ENCODE measurements at places on chromosomes 4 and X.

DNA sequence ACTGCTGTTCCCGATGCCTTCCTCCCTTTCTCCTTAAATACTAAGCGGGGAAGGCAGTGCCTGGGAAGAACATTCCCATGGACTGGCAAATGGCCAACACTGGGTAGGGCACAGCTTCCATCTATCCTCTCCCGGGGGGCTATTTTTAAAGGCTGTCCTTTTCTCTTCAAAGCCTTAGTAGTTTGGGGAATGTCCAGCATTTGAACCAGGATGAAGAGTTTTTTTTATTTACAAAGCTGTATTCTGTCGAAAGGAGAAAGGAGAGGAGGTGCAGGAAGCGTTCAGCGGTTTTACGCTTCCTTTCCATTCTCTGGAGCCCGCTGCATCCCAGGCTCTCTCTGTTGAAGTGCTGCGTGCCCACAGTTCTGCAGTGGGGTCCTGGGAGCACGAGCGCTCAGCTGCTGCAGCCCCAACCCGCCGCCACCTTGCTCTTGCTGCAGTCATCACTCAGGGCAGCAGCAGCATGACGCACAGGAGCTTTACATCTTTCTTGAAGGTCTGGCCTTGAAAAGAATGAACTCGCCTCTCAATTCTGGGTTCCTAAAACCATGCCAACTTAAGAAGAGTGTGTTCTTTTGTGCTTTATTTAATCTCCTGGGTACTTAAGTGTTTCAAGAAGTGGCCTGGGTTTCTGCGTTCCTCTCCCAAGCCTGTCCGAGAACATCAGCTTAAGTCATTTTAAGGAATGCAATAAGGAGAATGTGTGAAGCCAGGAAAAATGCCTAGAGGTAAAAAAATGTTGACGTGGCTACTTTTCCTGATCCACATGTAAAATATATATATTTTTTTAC is 427.2 kb downstream of the MAPK10 start:
- H3K4me1 ChIP-seq: peaks cover 27% of the 10 kb centered on the region
- peak; percentile 55 for DNase-seq
- H3K4me3 ChIP-seq: peak overlapping the region; percentile 39
- no peaks in the 10 kb centered on the region for H3K36me3 ChIP-seq
- no peak overlapping the region for H3K27ac ChIP-seq
- H3K27me3 ChIP-seq: no peaks in the 10 kb centered on the region

- H3K4me1 ChIP-seq: peaks cover 6% of the 10 kb centered on the region
- peak within 1 kb of the TSS; percentile 58 for H3K27ac ChIP-seq
- H3K27me3 ChIP-seq: no peaks in the 10 kb centered on the region
- H3K36me3 ChIP-seq: peaks cover 3% of the 10 kb centered on the region
Observed at GRCh38 chrX:153598541-153599191, at the start of gene CCNQ. TSS of gene CCNQ (minus strand) at chrX:153599139. CDS start at chrX:153599073, 66 bp downstream.

DNA sequence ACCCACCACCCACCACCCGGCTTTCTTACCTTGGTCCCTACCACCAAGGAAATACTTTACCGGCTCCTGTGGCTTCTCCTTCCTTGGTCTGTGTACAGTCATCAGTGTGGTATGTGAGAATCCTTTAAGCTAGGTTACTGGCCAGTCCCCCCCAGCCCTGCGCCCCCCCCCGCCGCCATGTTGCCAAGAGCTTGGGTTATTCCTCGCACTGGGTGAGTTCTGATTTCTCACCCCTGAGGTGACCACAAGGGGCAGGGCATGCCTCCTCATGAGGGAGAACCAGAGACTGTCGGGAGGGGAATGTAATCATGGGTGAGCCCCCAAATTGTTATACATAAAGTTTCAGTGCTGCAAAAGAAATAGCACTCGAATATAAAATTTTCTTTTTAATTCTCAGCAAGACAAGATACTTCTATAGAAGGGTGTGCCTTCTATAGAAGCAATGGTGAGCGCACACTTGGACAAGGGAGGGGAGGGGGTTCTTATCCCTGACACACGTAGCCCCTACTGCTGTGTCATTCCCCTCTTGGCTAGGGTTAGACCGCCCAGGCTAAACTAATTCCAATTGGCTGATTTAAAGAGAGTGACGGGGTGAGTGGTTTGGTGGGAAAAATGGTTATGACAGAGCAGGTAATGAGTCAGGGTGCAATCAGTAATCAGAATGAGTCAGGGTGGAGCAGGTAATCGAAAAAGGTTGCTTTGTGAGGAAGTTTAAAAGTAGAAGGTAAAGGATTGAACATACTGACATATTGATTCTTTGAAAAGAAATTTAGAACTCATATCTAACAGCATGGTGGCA is 133.2 kb downstream of the KDM6A start:
- DNase-seq: no peak
- H3K27ac ChIP-seq: no peak overlapping the region
- no peaks in the 10 kb centered on the region for H3K27me3 ChIP-seq
- peaks cover 4% of the 10 kb centered on the region for H3K4me1 ChIP-seq

DNA sequence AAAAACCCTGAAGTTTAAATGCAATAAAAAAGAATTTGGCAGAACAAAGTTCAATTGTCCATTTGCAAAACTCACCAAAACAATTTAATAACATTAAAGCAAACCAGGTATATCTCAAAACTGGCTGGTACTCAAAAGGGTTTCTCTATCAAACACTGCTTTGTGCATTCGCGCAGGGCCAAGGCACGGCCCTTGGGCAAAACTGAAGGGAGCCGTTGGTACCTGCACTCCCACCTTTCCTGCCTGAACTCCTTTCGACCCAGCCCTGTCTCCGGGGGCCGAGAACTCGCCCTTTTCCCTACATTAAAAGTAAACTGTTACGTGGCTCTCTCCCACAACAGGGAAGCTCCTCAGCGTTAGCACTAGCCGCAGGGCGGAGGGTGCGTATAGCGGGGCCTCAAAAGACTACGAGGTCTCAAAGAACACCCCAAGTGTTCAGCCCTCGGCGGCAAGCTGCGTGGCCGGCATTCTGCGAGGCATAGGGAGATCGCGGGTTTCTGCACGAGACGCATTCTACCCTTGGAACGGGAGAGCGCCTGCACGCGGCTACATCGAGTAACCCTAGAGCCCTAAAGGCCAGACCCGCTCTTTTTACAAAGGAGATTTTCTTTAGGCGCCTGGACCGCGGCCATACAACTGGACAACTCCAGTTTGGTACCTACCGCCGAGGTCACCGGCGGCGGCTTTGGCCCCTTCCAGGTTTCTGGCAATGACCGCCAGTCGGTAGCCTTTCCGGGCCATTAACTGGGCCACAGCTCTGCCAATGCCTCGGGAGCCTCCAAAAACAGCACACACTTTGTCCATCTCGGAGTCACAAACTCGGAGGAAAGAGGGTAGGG is 550 bp downstream of the CBR4 start:
- DNase-seq: peak; percentile 78
- no peaks in the 10 kb centered on the region for H3K27me3 ChIP-seq
- peaks cover 20% of the 10 kb centered on the region for H3K4me1 ChIP-seq
- peak overlapping the region; percentile 47 for H3K4me3 ChIP-seq

DNA sequence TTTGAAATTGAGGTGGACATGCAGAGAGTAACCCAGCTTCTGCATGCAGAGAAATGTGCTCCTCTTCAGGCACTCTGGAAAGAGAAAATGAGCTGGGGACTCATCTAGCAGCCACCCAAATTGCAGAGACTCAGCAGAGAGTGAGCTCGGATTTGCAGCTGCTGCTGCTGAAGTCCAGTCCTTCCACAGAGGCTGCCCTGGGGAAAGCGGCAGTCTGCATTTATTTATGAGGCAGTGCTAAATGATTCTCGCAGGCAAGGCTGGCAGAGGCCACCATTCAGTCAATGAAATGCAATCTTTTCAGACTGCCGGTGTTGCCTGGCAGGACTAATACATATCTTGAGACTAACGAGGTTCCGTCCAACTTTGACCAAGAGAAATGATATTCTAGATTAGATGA is 404.8 kb downstream of the NLGN4X start:
- no peaks in the 10 kb centered on the region for H3K27me3 ChIP-seq
- no peak overlapping the region for H3K27ac ChIP-seq
- H3K4me1 ChIP-seq: no peaks in the 10 kb centered on the region
- no peak for DNase-seq
- no peak overlapping the region for H3K4me3 ChIP-seq

GRCh38 chrX:115408771-115409400 is 119.4 kb downstream of the LUZP4 start:
- H3K36me3 ChIP-seq: no peaks in the 10 kb centered on the region
- H3K27ac ChIP-seq: no peak overlapping the region
- no peak for DNase-seq
- peaks cover 3% of the 10 kb centered on the region for H3K27me3 ChIP-seq
- H3K4me1 ChIP-seq: no peaks in the 10 kb centered on the region

GRCh38 chrX:120316587-120317283 is 5.5 kb upstream of the TMEM255A start:
- H3K4me3 ChIP-seq: no peak overlapping the region
- DNase-seq: no peak
- H3K4me1 ChIP-seq: no peaks in the 10 kb centered on the region
- no peaks in the 10 kb centered on the region for H3K36me3 ChIP-seq
- H3K27ac ChIP-seq: no peak overlapping the region

- no peak overlapping the region for H3K4me3 ChIP-seq
- peaks cover 36% of the 10 kb centered on the region for H3K36me3 ChIP-seq
- DNase-seq: peak; percentile 10
- peak overlapping the region; percentile 12 for H3K27ac ChIP-seq
- peaks cover 2% of the 10 kb centered on the region for H3K27me3 ChIP-seq
- peaks cover 17% of the 10 kb centered on the region for H3K4me1 ChIP-seq
Observed at GRCh38 chrX:65723706-65724105, 56.3 kb downstream of the MSN start.

DNA sequence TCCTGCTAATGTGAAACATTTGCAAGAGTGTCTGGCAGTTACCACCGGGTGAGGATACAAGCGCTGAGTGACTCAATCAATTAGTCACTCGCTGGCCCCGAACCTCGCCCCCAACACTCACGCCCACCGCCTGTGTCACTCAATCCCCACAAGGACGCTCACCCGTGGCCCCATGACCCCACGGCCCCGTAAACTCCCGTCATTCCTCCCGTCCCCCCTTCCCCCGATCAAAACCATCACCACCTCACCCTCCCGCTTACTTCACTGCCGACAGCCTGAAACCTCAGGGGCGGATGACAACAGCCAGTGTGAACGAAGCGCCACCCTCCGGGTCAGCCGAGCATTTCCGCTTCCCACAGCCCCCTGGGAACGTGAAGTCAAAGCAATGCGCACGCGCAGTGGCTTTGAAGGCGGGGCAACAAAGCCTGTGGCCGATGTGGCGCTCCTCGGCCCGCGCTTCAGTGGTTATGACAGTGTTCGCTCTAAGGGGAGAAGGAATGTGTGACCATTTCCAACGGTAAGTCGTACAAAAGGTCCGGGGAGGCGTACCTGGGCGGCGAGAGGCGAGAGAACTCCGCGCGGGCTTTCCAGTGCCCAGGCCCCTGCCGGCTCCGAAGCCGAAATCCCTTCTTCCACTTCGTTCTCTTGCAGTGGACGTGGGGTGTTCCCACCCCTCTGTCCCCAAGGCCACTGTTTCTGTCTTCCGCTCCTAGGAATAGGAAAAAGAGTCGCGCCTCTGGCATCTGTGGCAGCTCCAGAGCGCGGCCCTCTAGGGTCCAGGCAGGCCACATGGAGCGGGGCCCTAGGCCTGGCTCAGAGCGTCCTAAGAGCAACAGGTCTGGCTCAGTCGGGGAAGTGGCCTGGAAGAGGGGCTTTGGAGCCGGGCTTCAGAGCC is at the start of gene ZNF674:
Gene ZNF674, minus strand, starts transcription at position 311 of the 895 bp plus-strand sequence. CDS start 3,334 bp downstream, outside the sequence.
- H3K27me3 ChIP-seq: no peaks in the 10 kb centered on the region
- peak; percentile 91 for DNase-seq
- H3K36me3 ChIP-seq: peaks cover 2% of the 10 kb centered on the region
- H3K4me1 ChIP-seq: peaks cover 11% of the 10 kb centered on the region

GRCh38 chr4:163694385-163694784 is 199.9 kb downstream of the TMA16 start:
- DNase-seq: no peak
- no peak overlapping the region for H3K27ac ChIP-seq
- H3K36me3 ChIP-seq: no peaks in the 10 kb centered on the region
- H3K4me1 ChIP-seq: no peaks in the 10 kb centered on the region
- no peak overlapping the region for H3K4me3 ChIP-seq

DNA sequence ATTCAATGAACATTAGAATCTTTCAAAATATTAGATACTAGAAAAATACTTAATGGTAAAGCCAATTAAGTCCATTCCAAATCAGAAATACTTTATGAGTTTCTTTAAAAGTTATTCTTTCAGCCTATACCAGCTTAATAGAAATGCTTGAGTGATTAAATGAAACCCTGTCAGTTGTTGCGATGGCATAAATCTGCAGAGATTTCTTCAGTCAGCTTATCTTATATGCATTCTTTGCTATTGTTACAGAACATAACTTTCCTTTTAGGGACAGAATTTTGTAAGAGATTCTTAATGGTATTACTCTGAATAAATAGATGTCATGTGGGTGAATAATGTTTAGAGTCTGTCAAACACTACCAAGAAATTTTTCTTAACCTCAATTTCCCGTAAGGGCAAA is 325.0 kb upstream of the HAND2 start:
- H3K27me3 ChIP-seq: peaks cover 3% of the 10 kb centered on the region
- no peak for DNase-seq
- no peak overlapping the region for H3K27ac ChIP-seq

GRCh38 chr4:19386786-19387185 is 864.9 kb upstream of the SLIT2 start:
- no peaks in the 10 kb centered on the region for H3K36me3 ChIP-seq
- H3K4me3 ChIP-seq: no peak overlapping the region
- no peak for DNase-seq
